ENCODE measurements at places on chromosomes 11 and 22.

- no peak for DNase-seq
These were observed 11.7 kb upstream of the SLC36A4 start for GRCh38 chr11:93209466-93209865.

GRCh38 chr22:38699784-38700183 is 959 bp downstream of the JOSD1 start:
- DNase-seq = no peak

DNA sequence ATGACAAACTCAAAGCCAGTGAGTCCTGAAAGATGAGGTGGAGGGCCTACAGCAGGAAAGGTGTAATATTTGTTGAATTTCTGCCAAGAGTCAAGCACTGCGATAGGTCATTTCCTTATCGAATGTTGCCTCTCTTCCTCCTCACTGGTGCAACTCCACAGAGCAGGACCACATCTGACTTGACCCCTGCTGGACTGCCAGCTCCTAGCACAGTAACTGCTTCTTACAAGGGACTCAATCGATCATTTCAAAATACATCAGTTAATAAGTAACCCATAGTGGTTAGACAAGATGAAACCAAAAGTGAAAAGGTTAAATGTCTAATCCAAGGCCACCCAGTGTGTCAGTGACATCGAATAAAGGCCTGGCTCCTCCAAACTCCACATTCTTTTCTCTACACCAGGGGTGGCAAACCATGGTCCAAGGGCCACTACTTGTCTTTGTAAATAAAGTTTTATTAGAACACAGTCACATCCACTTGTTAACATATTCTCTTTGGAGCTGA is 98.5 kb upstream of the CSNK2A3 start:
- DNase-seq = no peak

DNA sequence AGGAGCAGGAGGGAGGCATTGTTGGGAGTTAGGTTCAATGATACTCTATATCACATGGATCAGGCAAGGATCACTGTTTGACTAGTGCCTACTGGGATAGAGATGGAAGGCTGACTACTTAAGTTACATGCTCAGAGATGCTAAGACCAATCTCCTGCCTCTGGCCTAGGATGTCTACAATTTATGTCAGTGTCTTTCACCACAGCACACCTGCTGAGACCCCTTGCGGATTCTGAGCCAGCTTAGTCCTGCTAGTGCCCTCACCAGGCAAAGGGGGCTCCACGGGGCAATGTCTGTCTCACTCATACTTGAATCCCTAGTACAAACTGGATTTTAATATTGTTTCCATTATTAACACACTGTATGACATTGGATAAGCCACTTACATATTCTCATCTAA is 732.5 kb downstream of the DLG2 start:
- no peak for DNase-seq

DNA sequence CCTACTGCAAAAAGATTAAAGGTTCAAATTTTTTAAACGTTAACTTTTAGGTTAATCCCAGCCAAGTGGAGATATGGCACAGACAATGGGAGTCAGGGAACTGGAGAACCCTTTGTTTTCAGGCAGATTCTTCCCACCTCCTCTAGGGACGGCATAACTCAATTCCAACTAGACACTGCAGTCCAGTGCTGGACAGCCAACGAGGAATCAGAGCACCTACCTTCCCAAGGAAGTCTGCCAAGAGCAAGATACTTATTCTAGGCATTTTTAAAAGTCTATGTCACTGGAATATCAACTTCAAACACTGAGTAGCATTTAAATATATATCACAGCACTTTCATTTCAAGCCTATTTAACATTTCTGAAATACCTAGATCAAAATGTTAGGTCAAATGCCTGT is 7.3 kb downstream of the CADM1 start:
- DNase-seq = no peak

- no peak for DNase-seq
These were observed 592 bp downstream of the RHOD start for GRCh38 chr11:67057205-67057672.

GRCh38 chr11:121141066-121141465 is 40.0 kb downstream of the TECTA start:
- DNase-seq = no peak

DNA sequence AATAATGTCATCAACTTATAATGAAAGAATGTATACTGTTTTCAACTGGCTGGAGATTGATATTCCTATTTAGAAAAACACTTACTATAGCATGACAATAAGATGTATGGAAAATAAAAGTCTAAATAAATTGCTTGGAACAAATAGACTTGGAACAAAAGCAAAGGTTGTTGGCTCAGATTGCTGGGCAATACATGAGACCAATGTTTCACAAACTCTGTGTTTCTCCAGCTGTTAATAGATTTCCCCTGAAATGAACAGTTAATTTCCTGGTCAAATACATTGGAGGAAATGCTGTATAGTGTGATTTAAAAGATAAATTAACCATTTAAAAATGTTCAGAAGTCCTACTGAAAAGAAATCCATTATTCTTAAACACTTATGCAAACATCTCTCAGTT is 40.1 kb upstream of the CTSC start:
- DNase-seq = no peak

GRCh38 chr11:65899356-65900124 is 648 bp downstream of the FOSL1 start:
- peak; percentile 36 for DNase-seq

DNA sequence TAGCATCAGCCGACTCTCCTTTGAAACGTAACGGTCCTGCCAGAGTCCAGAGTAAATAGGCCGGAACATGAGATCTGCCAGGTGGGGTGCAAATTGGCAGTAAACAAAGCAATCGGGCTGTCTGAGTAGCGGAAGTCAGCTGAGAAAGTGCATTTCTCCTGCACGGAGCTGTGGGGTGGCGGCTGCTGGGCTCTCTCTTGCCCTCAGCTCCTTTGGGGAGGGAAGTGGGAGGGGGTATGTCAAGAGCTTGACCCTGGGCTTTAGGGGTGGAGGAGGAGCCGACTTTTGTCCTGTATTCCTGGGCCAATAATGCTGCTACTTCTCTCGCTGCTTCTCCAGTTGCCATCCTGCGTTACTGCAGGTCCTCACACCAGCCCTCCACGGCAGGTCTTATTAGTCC is 11.6 kb downstream of the GRIK4 start:
- no peak for DNase-seq

DNA sequence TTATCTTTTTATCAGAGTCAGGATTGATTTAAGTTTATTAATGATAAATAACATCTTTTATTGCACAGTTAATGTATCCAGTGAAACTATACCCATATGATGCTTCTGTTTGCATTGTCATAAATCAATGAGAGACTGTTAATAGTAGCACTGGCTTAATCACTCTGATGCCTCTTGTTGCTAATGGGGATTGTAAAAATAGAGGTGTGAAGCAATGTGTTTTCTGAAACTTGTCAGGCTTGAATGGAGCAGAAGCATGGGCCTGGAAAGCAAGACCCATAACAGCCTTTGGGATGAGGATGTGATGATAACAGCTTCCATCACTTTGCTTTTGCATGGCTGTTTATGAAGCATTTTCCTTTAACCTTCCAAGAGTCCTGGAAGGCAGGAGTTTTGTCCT is 319.7 kb downstream of the DDX10 start:
- no peak for DNase-seq

GRCh38 chr11:77497368-77497767 is 23.5 kb upstream of the PAK1 start:
- DNase-seq = no peak

DNA sequence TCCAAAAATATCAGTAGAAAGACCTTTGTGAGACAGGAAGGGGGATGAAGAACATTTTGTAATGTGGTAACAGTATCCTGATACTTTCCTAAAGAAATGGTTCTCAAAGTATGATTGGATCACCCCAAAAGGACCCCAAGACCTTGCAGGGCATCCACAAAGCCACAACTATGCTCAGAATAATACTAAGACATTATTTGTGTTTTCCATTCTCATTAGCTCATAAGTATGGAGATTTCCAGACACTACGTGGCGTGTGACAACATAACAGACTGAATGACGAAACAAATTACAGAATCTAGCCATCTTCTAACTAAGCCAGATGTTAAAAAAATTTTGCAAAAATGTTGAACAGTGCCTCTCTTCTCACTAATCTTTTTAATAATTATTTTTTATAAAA is 24.9 kb downstream of the CHEK2 start:
- no peak for DNase-seq

- DNase-seq = peak; percentile 27
These were observed 11.9 kb downstream of the B3GNT6 start for GRCh38 chr11:77046060-77046501.

GRCh38 chr11:12482839-12483238 is 105.5 kb downstream of the PARVA start:
- DNase-seq = no peak

- DNase-seq = no peak
These were observed 150.9 kb downstream of the TBC1D22A start for GRCh38 chr22:46913351-46913750.

- DNase-seq = peak; percentile 67
These were observed 61.5 kb upstream of the SLC25A18 start for GRCh38 chr22:17501679-17502285.

DNA sequence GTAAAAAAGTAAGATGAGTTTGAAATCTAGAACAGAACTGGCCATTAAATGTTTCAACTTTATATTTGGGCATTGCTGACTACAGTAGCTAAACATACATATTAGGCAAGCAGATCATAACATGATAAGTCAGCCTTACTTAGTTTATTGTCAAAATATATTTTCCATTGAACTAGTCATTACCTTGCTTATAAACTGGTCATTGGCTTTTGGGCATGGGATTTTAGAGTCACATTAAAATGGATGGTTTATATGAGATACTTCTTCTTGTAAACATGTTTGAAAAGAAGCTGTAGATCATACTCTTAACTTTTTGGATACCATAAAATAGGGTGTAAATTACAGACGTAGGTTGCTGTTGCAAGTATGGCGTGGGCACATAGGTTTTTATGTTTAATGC is 2.7 kb downstream of the HIPK3 start:
- DNase-seq = no peak

GRCh38 chr11:44994753-44995152 is 44.1 kb upstream of the TP53I11 start:
- DNase-seq = no peak

DNA sequence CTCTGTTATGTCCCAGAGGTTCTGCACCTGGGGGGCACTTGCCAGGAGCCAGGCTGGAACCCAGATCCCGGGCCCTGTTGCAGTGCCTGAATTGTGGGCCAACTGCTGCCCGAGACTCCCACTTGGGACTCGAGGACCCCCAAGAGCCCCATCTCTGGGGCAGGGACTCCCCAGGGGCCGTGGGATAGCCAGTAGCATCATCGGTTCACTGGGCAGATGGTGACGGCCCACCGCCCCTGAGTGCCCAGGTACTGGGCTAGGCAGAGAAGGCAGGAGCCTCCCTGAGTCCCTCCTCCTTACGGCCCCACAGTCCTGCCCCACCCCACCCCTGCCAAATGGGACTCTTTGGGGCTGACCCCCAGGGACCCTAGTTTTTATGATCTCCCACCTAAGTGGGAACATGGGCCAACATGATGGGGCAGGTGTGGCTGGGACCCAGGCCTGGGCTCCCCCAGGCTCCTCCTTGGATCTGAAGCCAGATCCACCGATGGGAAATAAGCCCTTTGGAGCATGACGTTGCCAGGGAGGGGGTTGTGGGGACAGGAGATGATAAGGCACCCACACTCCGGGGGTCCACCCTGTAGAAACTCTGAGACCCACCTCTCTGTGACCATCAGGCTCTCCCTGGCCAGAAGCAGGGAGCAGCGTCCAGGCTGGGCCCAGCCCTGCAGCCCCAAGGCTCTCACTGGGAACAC is 94.5 kb upstream of the FGF3 start:
- no peak for DNase-seq

DNA sequence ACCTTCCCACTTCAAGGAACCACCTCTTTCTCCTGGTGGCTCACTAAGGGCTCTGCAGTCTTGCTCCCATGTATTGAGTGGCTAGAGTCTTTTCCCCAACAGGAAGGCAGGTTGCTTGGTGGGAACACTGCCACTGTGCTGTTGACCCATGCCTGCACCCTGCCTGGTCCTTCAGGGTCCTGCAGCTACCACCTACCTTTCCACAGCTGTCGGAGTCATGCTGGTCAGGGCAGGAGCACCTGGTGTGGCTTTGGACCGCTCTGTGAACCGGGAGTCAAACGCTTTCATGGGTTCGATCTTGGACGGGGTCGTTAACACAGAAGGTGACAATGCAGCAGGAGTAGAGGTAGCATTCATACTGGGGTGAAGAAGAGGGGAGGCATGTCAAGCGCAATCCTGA is 56.1 kb downstream of the HIRA start:
- DNase-seq = no peak

GRCh38 chr11:100984668-100985067 is 144.9 kb downstream of the PGR start:
- DNase-seq = no peak

- no peak for DNase-seq
These were observed 10.3 kb downstream of the OR10D3 start for GRCh38 chr11:124193221-124194010.

GRCh38 chr22:43432883-43433415 is 21.1 kb downstream of the MPPED1 start:
- DNase-seq = no peak

GRCh38 chr11:72573072-72573854 is 101.0 kb downstream of the PDE2A start:
- peak; percentile 38 for DNase-seq

GRCh38 chr11:67248653-67249052 is 17.6 kb upstream of the GRK2 start:
- no peak for DNase-seq

DNA sequence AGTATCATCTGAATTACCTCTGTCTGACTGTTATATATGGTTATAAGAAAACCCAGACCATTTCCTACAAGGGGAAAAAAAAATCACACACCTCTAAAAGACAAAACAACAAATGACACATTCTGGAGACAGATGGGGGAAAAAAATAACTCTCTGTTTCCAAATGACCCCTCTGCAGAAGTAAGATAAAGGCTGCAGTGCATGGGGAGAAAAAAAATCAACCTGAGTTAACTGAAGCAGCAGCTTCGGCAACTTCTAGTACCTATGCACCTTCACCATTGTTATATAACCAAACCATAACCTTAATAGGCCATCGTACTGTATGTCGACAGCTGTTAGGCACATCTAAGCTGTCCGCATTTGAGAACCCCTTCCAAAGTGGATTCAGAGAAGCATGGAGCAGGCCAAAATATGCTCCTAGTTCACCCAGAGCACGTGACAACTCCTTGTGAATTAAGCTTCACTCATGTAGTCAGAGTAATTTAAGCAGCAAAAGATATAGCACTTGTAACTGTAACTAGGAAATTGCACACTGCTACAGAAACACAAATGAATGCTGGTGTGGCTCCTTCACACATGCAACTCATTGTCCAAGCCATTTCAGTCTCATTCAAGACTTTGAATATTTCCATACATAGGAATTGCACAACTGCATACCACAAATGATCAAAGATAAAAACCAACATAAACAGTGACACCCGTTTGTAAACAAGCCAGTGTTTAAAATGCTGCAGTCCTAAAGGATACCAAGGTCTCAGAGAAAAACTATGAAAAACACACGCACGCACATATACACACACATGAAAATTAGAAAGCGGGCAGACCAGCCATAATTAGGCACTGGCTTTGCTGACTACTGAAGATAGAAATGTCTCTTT is 2.7 kb downstream of the SIK3 start:
- DNase-seq = no peak

GRCh38 chr11:32586576-32587190 is 3.1 kb downstream of the EIF3M start:
- DNase-seq = no peak
